ENCODE measurements at places on chromosomes 11 and 22.

GRCh38 chr11:636511-637332 is at the start of gene DRD4:
Gene DRD4 (plus strand): TSS chr11:637269. CDS start chr11:637305, 36 bp downstream.
- DNase-seq, result no peak
- H3K36me3 ChIP-seq, result no peaks in the 10 kb centered on the region
- peaks cover 8% of the 10 kb centered on the region for H3K4me1 ChIP-seq
- H3K27me3 ChIP-seq, result peaks cover 27% of the 10 kb centered on the region

DNA sequence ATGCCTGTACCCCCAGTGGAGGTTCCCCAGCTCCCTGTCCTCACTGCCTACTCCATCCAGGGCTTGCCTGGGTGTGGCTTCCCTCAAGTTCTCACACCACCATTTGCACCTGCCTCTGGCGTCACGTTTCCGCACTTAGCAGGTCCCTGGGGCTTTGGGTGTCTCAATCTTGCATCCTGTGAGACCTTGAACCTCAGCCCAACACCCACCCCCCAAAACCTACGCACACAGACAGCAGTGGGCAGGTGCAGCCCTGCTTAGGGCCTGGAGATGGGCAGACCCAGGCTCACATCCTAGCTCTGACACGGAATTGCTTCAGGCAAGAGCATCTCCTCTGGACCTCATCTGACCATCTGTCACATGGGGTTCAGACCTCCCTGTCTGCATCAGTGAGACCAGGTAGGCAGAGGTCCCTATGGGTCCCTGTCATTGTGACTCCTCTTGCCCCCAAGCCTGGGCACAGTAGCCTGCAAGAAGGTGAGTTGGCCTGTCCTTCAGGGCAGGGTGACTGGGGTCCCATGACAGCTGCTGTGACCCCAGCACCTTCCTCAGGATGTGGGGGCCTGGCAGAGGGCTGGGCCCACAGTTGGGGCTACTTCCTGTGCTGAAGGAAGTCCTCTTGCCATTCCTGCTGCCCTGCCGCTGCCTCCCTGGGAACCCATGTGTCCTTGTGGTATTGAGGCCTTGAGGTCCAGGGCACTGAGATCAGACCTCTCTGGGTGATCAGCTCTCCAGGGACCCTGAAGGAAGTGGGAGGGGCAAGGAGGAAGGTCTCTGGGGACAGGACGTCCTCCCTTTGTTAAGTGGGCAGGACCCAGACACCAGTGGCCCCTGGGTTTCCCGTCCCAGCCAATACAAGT is 2.0 kb downstream of the SIPA1 start:
- H3K27me3 ChIP-seq, result no peaks in the 10 kb centered on the region
- H3K4me3 ChIP-seq, result no peak overlapping the region
- peaks cover 19% of the 10 kb centered on the region for H3K36me3 ChIP-seq
- no peak for DNase-seq
- peaks cover 8% of the 10 kb centered on the region for H3K4me1 ChIP-seq
- H3K27ac ChIP-seq, result no peak overlapping the region

GRCh38 chr11:6319001-6319703 is 1.1 kb downstream of the CAVIN3 start:
- H3K27ac ChIP-seq, result no peak overlapping the region
- peaks cover 4% of the 10 kb centered on the region for H3K4me1 ChIP-seq

- H3K27me3 ChIP-seq, result no peaks in the 10 kb centered on the region
- DNase-seq, result no peak
These were observed 12.8 kb downstream of the NFAM1 start for GRCh38 chr22:42419243-42419881.

- no peak for DNase-seq
- no peaks in the 10 kb centered on the region for H3K36me3 ChIP-seq
- no peaks in the 10 kb centered on the region for H3K27me3 ChIP-seq
These were observed 811.4 kb downstream of the BRD1 start for GRCh38 chr22:49015993-49016908.

GRCh38 chr11:78350091-78350645 is 67.5 kb downstream of the GAB2 start:
- peaks cover 2% of the 10 kb centered on the region for H3K4me1 ChIP-seq
- DNase-seq, result no peak
- H3K36me3 ChIP-seq, result no peaks in the 10 kb centered on the region
